Inflammatory macrophage treated with lipopolysaccharide for 4 hours (primary cell): ENCODE measurements at places on chromosomes 11 and 22.

DNA sequence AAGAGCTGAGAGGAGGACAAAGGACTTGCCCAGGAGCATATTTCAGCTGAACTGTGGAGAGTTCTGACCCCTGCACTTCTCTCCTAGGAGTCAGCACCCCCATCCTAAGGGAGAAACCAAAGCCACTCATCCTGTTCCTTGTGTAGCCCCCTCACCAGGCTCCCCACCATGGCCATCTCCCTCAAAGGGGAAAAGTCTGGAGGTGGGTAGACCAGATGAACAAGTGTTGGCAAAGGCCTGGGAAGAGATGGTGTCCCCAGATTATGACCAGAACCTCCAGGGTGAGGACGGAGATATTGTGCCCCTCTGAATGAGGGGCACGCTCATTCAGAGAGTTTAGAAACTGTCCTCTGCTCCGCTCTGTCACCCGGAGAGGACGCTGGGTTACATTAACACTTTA is 880.0 kb downstream of the BRD1 start:
- DNase-seq, result no peak

DNA sequence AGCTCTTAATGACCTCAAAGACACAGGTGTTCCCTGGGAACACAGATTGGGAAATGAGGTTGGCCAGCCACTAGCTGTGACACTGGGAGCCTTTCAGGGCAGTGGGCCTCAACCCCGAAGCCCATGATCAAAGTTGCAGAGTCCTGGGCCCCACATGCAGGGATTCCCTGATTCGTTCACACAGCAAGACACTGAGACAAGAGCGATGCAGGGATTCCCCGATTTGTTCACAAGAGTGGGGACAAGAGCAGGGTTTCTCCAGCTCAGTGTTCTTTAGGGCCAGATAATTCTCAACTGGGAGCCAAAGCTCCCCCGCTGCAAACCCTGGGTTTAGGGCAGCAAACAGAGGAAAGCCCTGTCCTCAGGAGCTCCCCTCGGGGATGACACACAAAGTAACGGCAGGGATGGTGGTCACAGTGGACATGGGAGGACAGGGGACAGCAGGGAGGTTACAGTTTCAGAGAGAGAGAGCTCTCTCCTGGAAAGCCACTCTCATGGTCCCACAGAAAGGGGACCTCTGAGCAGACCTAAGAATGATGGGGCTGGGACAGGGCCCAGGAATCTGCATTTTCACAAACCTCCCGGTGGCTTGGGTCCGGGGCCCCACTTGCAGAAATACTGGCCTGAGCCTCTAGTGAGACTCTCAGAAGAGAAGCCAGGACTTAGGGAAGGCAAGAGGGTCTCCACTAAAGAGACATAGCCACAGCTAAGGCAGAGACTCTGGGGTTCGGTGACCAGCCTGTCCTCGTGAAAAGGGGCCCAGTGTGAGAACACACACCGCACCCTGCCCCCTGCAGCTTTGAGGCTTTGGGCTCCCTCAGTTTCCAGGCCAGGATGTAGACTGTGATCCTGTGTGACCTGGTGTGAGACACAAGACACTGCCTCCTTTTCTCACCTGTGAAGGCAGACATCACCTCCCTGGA is 7.4 kb upstream of the GNAZ start:
- no peak for DNase-seq

DNA sequence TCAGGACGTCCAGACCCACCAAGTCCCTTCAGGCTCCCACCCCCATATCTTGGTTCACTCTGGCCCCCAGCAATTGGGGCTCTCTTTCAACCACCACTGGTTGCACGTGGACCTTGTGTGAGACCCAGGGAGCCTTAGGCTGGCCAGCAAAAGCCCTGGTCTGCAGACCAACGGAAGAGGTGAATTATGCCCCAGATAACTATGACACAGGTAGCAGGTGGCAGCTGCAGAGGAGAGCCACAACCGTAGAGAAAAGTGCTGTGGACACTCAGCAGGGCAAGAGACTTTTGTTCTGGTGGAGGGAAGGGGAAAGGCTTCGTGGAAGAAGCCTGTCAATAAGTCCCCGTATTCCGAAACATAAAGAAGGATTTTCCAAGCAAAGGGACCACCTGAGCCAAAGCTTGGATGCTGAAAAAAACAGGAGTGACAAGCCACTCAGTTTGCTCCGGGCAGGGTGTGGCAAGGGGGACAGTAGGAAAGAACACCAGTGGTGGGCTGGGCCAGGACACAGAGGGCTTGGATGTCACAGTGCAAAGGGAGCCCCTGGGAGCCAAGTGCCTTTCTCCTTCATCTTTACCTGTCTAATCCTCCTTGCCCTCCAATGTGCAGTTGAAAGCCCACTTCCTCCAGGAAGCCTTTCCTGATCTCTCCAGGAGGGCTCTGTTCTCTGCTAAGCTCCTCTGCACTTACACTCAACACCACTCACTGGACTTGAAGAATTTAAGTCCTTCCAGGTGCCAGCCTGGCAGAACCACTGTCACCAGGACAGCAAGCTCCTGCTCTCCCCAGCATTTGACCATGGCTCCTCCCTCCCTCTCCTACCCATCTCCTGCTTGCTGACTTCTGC is 264.7 kb downstream of the BUD13 start:
- DNase-seq, result no peak

DNA sequence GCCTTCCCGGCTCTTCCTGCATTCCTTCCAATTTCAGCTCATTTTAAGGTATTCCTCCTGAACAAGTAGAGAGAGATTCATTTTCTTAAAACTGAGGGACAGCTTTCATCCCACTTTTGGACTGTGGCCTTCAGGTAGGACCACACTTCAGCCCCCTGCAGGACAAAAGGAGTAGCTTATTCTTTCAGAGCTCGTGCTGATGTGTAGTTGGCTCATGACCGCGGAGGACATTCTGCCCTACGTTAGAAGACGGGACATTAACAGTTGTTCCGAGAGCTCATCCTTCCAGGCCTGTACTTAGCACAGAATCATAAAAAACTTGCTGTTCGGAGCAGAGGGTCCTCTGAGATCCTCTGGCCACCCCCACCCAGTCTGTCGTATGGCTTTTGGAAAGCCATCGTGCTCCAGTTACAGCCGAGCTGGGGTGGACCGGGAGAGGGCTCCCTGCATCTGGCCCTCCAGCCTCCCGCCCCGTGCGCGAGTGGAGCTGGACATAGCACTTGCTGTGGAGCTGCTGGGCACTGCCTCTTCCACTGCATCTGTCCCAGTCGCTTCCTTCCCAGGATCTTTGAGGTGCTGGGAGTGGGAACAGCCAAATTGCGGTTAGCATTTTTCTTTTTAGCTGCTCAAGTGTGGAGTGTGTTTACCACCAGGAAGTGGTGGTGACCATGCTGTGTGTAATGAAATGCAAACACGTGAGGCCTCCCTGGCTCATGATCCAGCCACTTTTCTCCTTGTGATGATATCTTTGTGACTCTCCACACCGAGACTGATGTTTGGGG is 250.3 kb downstream of the TBC1D22A start:
- DNase-seq, result no peak

- DNase-seq, result no peak
Observed at GRCh38 chr11:110774138-110775014, 62.1 kb upstream of the ARHGAP20 start.

- DNase-seq, result no peak
Observed at GRCh38 chr11:21069909-21070308, 400.5 kb downstream of the NELL1 start.

DNA sequence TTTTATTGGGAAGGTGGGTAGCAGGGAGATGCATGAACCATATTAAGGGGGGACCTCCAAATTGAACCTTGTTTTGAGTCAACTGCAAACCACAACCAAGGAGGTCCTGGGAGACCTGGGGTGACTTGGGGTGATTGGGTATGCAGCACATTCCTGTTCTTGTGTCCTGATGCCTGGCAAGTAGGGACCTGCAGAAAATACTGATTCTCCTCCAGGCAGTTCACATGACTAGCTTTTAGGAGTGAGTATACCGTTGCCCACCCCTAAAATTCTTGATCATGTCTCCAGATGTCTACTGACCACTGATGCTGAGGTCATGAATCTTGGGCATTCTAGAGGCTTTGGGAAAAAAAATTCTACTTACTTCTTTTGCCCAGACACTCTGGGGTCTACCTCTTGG is 6.3 kb downstream of the EHF start:
- no peak for DNase-seq
